ENCODE measurements at places on chromosomes 4 and X. TPM values are rescaled to one million over a fixed set of nuclear protein-coding genes. Genes with fewer than 3 reads are reported as not detected.

Gene CYLC1
- not detected for total RNA-seq

Gene XG
- total RNA-seq = 8.0 TPM

Gene SHROOM2
- total RNA-seq = 1.3 TPM

Gene ATP11C
- 44.9 TPM for total RNA-seq

Gene IL2RG
- not detected for total RNA-seq

Gene POF1B
- not detected for total RNA-seq

Gene FSTL5
- 4.2 TPM for total RNA-seq

Gene RADX
- 1.7 TPM for total RNA-seq

Gene GJB1
- not detected for total RNA-seq

Data from hair follicle dermal papilla cell (primary cell).